ENCODE measurements at places on chromosomes 11 and 22. TPM values are rescaled to one million over a fixed set of nuclear protein-coding genes. Genes with fewer than 3 reads are reported as not detected.

- no peaks in the 10 kb centered on the region for H3K36me3 ChIP-seq
- H3K4me1 ChIP-seq: peaks cover 11% of the 10 kb centered on the region
- no peak overlapping the region for H3K4me3 ChIP-seq
- no peak for DNase-seq
- H3K27ac ChIP-seq: no peak overlapping the region
- H3K27me3 ChIP-seq: no peaks in the 10 kb centered on the region
These were observed 65.7 kb downstream of the ABTB2 start for GRCh38 chr11:34292111-34292510.

DNA sequence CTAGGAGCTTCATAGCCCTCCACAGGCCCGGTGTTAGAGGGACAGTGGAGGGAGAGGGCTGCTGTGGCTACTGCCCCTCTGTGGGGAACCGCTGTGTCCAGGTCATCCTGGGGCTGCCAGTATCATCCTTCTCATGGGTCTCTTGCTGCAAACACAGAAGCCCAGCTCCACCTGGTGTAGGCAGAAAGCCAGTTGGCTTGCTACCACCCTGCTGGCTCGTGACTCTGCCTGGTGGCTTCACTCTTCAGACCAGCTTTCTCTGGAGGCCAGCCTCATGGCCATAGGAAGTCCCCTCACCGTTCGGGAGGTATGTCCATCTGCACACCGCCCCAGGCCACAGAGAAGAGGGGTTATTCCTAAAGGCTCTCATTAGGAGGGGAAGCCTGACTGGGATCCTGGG is 19.4 kb upstream of the SUSD2 start:
- H3K27ac ChIP-seq: no peak overlapping the region
- H3K27me3 ChIP-seq: no peaks in the 10 kb centered on the region
- H3K36me3 ChIP-seq: peaks cover 17% of the 10 kb centered on the region
- no peak for DNase-seq

DNA sequence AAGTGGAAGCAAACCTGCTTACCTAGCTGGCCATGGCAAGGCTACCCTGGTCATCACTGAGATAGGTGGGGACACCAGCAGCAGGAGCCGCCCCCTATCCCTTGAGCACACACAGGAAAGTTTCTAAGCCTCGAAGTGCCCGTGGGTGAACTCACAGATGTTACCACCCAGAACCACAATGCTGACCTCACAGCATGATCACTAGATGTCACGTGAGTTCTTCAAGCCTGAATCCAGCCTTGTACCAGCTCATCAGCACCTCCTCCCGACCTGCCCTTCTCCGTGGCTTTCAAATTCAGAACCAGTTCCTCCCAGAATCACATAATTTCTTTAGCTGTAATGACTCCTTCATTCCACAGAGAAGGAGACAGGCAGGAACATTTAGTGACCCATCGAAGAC is 24.7 kb upstream of the TIMP3 start:
- no peak overlapping the region for H3K27ac ChIP-seq
- no peaks in the 10 kb centered on the region for H3K27me3 ChIP-seq
- DNase-seq: no peak
- H3K4me1 ChIP-seq: peaks cover 8% of the 10 kb centered on the region
- no peaks in the 10 kb centered on the region for H3K36me3 ChIP-seq

DNA sequence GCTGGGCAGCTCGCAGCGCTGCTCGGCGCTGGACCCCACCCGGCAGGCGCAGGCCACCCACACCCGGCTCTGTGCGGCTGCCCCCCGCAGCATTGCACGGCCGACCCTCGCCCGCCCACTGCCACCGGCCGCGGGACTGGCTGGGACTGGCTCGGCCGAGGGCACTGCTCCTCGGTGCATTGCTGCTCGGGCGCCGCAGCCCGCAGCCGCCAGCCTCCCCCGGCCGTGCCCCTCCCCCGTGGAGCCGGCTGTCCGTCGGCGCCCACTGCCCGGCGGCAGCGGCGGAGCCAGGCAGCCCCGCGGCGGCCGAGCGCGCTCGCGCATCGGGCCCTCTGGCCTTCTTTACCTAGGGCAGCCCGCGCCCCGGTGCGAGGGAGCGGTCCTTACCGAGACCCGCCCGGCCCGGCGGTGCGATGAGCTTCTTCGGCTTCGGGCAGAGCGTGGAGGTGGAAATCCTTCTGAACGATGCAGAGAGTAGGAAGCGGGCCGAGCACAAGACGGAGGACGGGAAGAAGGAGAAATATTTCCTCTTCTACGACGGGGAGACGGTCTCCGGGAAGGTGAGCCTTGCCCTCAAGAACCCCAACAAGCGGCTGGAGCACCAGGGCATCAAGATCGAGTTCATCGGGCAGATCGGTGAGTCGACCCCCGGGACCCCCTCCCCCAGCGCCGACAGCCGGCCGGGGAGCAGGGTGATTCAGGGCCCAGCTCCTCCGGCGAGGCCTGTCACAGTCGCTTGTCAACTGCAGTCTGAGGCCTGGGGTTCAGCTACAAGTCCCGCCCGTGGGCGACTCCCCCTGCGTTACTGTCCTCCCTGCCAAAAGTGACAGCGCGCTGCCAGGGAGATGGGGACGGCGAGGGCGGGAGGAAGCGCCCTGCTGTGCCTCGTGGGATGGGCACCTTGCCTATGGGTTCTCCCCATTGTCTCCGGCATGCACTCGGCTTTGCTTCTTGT is 516 bp downstream of the VPS26B start:
- H3K27me3 ChIP-seq: no peaks in the 10 kb centered on the region
- peak overlapping the region; percentile 89 for H3K4me3 ChIP-seq
- peak overlapping the region; percentile 95 for H3K27ac ChIP-seq
- peaks cover 59% of the 10 kb centered on the region for H3K4me1 ChIP-seq
- DNase-seq: peak; percentile 89

GRCh38 chr11:60918939-60919265 is 4.9 kb downstream of the TMEM109 start:
- H3K27ac ChIP-seq: no peak overlapping the region
- peaks cover 51% of the 10 kb centered on the region for H3K4me1 ChIP-seq
- DNase-seq: no peak
- H3K36me3 ChIP-seq: peaks cover 33% of the 10 kb centered on the region
- H3K27me3 ChIP-seq: no peaks in the 10 kb centered on the region

GRCh38 chr11:11856638-11857037 is 14.9 kb downstream of the USP47 start:
- no peaks in the 10 kb centered on the region for H3K36me3 ChIP-seq
- no peak overlapping the region for H3K4me3 ChIP-seq
- H3K4me1 ChIP-seq: peaks cover 86% of the 10 kb centered on the region
- DNase-seq: no peak

DNA sequence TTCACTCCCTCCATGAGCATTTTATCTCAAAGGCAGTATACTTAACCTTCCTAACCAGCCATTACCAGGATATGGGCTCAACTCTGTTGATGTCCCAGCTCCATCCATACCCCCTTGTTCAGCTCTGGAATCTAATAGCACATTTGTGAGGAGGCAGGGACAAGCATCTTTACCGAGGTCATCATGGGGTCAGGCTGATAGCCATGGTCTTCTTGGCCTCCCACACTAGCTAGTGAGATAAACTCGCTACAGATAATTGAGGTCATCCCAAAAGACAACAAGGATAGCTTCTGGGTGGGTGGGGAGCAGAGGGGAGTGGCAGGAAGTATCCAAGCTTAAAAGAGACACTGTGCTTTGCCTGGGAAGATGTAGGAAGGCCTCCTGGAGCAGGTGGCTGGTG is 141.6 kb upstream of the RASSF10 start:
- H3K27me3 ChIP-seq: no peaks in the 10 kb centered on the region
- no peak for DNase-seq
- no peak overlapping the region for H3K4me3 ChIP-seq
- no peaks in the 10 kb centered on the region for H3K36me3 ChIP-seq
- peaks cover 33% of the 10 kb centered on the region for H3K4me1 ChIP-seq
- H3K27ac ChIP-seq: no peak overlapping the region

- DNase-seq: no peak
- no peaks in the 10 kb centered on the region for H3K4me1 ChIP-seq
- H3K27ac ChIP-seq: no peak overlapping the region
- no peak overlapping the region for H3K4me3 ChIP-seq
These were observed 70.2 kb downstream of the MTNR1B start for GRCh38 chr11:93039531-93040240.

GRCh38 chr11:11931461-11932055 is 76.9 kb downstream of the DKK3 start:
- H3K36me3 ChIP-seq: no peaks in the 10 kb centered on the region
- H3K27ac ChIP-seq: peak overlapping the region; percentile 9
- no peaks in the 10 kb centered on the region for H3K4me1 ChIP-seq
- no peaks in the 10 kb centered on the region for H3K27me3 ChIP-seq

GRCh38 chr11:27088353-27088752 is 47.7 kb downstream of the BBOX1 start:
- no peaks in the 10 kb centered on the region for H3K36me3 ChIP-seq
- H3K27ac ChIP-seq: no peak overlapping the region
- no peak for DNase-seq
- no peak overlapping the region for H3K4me3 ChIP-seq

GRCh38 chr11:128022007-128022368 is 565.4 kb downstream of the ETS1 start:
- H3K36me3 ChIP-seq: no peaks in the 10 kb centered on the region
- H3K27me3 ChIP-seq: no peaks in the 10 kb centered on the region
- no peak for DNase-seq

DNA sequence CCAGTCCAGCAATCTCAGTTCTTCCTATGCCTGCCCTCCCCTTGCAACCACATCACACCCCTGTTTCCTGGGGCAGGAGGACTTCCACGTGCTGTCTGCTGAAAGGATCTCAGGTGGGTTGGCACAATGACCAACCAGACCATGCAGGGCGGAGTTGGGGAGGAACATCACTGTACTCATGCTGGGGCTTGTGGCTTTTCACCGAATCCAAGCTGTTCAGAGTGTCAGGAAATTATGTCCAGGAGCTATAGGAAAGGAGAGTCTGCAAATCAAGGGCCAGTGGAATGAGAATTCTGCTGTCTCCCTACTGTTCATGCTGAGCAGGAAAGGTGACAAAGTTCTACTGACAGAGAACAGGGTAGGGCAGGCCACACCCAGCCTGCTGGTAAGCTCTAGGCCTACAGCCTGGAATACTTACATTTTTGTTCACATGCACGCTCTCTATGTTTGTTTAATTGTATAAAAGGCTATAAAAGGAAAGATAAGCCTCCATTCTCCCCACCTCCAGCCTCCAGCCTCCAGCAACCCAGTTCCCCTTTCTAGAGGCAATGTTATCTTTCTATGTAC is 1.7 kb upstream of the PLAAT2 start:
- peaks cover 24% of the 10 kb centered on the region for H3K4me1 ChIP-seq
- no peaks in the 10 kb centered on the region for H3K36me3 ChIP-seq
- H3K4me3 ChIP-seq: no peak overlapping the region
- H3K27me3 ChIP-seq: no peaks in the 10 kb centered on the region
- no peak overlapping the region for H3K27ac ChIP-seq

GRCh38 chr11:126899961-126900748 is 100.4 kb downstream of the KIRREL3 start:
- H3K36me3 ChIP-seq: no peaks in the 10 kb centered on the region
- H3K4me1 ChIP-seq: no peaks in the 10 kb centered on the region
- no peak for DNase-seq
- no peak overlapping the region for H3K4me3 ChIP-seq

GRCh38 chr11:75268626-75269366 is 28.2 kb downstream of the TPBGL start:
- no peak overlapping the region for H3K27ac ChIP-seq
- no peaks in the 10 kb centered on the region for H3K4me1 ChIP-seq
- no peak for DNase-seq
- no peaks in the 10 kb centered on the region for H3K27me3 ChIP-seq
- H3K4me3 ChIP-seq: no peak overlapping the region
- peaks cover 30% of the 10 kb centered on the region for H3K36me3 ChIP-seq

GRCh38 chr11:128621601-128622501 is 34.5 kb upstream of the ETS1 start:
- peaks cover 17% of the 10 kb centered on the region for H3K4me1 ChIP-seq
- H3K27me3 ChIP-seq: no peaks in the 10 kb centered on the region
- no peak for DNase-seq

- H3K27me3 ChIP-seq: no peaks in the 10 kb centered on the region
- H3K36me3 ChIP-seq: no peaks in the 10 kb centered on the region
- H3K27ac ChIP-seq: no peak overlapping the region
- peaks cover 16% of the 10 kb centered on the region for H3K4me1 ChIP-seq
- no peak overlapping the region for H3K4me3 ChIP-seq
- DNase-seq: no peak
These were observed 65.3 kb downstream of the AMBRA1 start for GRCh38 chr11:46528445-46529094.

GRCh38 chr22:44620129-44620840 is 81.7 kb upstream of the PRR5 start:
- no peaks in the 10 kb centered on the region for H3K36me3 ChIP-seq
- DNase-seq: no peak
- H3K27me3 ChIP-seq: no peaks in the 10 kb centered on the region

DNA sequence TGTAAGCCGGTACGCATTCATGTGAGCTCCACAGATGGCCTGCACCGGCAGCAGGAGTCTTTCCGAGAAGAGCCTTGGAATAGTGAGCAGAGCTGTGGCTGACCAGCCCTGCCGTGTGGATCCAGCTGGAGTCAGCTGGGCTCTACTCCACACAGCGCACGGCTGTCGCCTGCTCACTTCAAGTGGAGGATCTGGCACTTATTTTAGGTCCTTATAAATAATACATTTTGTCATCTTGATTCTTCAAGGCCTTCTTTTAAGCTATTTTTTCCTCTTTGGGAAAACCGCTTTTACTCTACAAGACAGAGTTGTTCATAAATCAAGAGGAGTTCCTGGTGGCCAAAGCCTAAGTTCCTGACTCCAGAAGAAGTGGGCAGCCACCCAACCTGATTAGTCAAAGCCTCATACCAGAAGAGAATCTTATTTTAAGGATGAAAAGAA is 93.8 kb downstream of the KCNC1 start:
- peak overlapping the region; percentile 38 for H3K27ac ChIP-seq
- H3K4me3 ChIP-seq: no peak overlapping the region
- H3K36me3 ChIP-seq: no peaks in the 10 kb centered on the region
- no peaks in the 10 kb centered on the region for H3K27me3 ChIP-seq
- no peak for DNase-seq
- peaks cover 10% of the 10 kb centered on the region for H3K4me1 ChIP-seq

GRCh38 chr11:108997826-108998225 is 333.0 kb downstream of the DDX10 start:
- DNase-seq: no peak
- no peaks in the 10 kb centered on the region for H3K4me1 ChIP-seq
- no peaks in the 10 kb centered on the region for H3K27me3 ChIP-seq

The KRTAP5-9 gene
- not detected for total RNA-seq

The WNT7B gene
- total RNA-seq: 7.1 TPM

The GRAP2 gene
- total RNA-seq: 12.3 TPM

The RNF121 gene
- total RNA-seq: 21.1 TPM

The MS4A6A gene
- total RNA-seq: 30.7 TPM

The ANGPTL5 gene
- not detected for total RNA-seq

The APOL4 gene
- 4.2 TPM for total RNA-seq

The UPK3A gene
- total RNA-seq: not detected

The HIKESHI gene
- 25.0 TPM for total RNA-seq

The KDM4E gene
- not detected for total RNA-seq

The MICAL3 gene
- total RNA-seq: 35.1 TPM
